ENCODE measurements at places on chromosomes 16 and 17.

DNA sequence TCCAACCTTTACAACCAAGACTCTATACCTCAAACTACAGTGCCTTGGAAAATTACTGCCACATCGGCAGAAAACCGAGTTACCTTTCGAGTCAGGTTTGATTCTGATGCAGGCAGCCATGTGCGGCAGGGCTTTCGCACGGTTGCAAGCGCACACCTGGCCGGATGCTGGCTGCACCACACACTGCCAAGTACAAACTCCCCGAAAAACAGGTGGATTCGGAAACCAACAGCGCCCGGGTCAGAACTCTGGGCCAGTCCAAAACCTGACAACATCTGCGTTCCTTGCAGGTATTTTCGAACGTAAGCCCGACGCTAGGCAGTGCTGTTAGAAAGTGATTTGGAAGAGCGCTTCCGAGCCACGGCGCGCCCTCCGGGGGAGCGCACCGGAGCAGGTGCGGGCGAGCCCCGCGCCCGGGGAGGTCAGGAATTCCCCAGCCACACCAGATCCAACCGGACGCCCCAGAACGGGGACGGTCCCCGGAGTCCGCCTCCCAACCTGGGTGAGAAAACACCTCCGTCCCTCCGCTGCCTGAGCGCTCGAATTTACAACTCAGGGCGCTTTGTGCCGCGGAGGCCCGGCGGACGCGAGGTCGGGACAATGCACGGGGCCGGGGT lies 1.2 kb downstream of the USP7 start:
- DNase-seq: no peak

GRCh38 chr16:79993629-79994209 lies 393.2 kb upstream of the MAF start:
- no peak for DNase-seq

GRCh38 chr17:35095741-35096140 lies 23.9 kb downstream of the RAD51D start:
- no peak for DNase-seq

DNA sequence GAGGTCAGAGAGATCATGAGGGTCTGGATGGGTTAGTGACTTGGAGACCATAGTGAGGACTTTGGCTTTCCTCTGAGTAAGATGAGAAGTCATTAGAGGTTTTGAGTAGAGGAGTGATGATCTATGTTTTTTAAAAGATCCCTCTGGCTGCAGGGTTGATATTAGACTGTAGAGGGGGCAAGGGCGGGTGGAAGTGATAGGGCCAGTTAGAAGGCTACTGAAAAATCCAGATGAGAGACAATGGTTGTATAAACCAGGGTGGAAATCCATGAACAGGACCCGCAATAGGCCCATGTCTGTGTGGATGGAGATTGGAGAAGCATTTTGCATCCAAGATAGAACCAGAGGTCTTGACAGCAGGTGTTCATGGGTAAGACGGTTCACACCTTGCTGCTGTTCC lies 9.8 kb downstream of the ITGAL start:
- DNase-seq: no peak

DNA sequence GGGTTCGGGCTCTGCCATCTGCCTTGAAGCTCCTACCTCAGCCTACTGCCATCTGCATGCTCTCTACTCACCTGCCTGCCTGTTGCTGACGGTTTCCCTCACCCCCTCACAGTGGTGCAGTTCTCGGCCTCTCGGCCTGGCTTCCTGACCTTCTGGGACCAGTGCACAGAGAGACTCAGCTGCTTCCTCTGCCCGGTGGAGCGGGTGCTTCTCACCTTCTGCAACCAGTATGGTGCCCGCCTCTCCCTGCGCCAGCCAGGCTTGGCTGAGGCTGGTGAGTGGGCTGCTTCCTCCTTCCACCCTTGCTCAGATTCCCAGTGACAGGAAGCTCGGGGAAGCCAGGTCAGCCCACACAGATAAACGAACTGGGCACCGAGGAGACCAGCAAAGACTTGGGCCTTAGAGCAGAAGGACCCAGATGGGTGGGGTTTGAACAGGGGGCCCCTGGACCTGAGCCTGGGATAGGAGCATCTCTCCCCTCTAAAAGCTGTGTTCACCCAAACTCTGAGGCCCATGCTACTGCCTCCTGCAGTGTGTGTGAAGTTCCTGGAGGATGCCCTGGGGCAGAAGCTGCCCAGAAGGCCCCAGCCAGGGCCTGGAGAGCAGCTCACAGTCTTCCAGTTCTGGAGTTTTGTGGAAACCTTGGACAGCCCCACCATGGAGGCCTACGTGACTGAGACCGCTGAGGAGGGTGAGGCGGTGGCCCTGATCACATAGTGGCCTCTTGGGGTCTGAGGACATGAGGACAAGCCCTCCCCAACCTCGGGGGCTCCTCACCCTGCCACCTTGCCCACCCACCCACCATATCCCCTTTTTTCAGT lies 16.4 kb downstream of the RIPOR1 start:
- no peak for DNase-seq

DNA sequence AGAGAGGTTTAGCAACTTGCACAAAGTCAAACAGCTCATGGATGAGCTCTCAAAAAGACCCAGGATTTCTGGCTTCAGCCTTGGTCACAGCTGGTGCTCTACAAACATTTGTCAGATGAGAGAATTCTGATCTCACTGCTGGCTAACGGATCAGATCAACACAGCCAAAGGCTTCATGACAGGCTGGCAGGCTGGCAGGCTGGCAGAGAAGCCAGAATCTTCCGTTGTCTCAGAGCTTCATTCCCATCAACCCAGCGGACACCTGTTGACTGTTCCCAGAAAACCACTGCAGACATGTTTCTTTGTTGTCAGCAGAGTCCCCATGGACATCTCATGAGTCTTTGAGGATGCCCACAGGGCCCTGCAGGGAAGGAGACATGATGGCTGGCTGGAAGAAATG lies 303.8 kb upstream of the ASIC2 start:
- DNase-seq: no peak

- DNase-seq: no peak
These were observed 734.2 kb upstream of the KIF2B start for GRCh38 chr17:53088481-53088880.

- no peak for DNase-seq
These were observed 32.6 kb upstream of the ZFP90 start for GRCh38 chr16:68506331-68507053.

Measured in DMS153 (cell line).